CD4-positive, alpha-beta T cell treated with Interleukin-6 at 100 ng/mL for 8 hours (primary cell): ENCODE measurements at places on chromosomes 3 and 15.

DNA sequence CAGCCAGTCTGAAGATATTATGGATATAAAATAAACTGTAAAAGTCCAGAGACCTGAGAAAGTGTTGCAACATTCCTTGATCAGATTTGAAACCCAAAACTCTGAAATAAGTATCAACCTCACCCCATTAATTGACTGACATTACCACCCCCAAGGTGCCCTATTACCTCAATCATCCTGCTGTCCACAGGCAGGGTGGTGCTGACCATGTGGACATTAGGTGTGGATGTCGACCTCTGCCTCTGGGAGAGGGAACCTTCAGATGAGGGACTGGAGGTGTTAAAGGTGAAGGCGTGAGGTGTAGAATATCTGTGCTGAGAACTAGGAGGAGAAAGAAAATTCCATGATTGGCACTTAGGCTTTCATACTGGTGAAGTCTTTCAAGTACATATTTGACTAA is 47.1 kb downstream of the MKRN2 start:
- DNase-seq: no peak

GRCh38 chr15:92092289-92093105 is 239.0 kb downstream of the SLCO3A1 start:
- no peak for DNase-seq

- DNase-seq: no peak
Measured at GRCh38 chr15:85725019-85725418, 69.7 kb downstream of the KLHL25 start.

- no peak for DNase-seq
Measured at GRCh38 chr3:126157083-126157768, 23.2 kb downstream of the ALDH1L1 start.

- DNase-seq: no peak
Measured at GRCh38 chr3:72338942-72339669, 509.1 kb downstream of the SHQ1 start.

DNA sequence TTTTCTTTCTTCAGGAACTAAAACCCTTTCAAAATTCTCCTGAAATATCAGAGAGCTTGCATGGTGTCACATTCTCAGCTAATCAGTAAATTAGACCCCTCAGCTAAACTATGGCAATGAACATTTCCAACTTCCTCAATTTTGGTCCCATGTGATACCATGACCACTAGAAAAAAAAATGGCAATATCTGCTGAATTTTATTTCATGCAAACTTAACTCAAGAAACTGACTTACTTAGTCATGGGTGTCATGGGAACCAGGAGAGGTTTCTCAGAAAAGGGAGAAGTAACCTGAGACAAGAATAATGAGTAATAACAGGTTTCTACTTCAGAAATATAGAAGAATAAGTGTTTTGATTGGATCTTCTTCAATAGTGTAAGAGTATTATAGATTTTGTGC is 784.6 kb upstream of the ALCAM start:
- no peak for DNase-seq

- no peak for DNase-seq
Measured at GRCh38 chr3:69005071-69005790, 8.3 kb downstream of the EOGT start.

GRCh38 chr3:25854635-25855034 is 64.7 kb downstream of the OXSM start:
- no peak for DNase-seq

DNA sequence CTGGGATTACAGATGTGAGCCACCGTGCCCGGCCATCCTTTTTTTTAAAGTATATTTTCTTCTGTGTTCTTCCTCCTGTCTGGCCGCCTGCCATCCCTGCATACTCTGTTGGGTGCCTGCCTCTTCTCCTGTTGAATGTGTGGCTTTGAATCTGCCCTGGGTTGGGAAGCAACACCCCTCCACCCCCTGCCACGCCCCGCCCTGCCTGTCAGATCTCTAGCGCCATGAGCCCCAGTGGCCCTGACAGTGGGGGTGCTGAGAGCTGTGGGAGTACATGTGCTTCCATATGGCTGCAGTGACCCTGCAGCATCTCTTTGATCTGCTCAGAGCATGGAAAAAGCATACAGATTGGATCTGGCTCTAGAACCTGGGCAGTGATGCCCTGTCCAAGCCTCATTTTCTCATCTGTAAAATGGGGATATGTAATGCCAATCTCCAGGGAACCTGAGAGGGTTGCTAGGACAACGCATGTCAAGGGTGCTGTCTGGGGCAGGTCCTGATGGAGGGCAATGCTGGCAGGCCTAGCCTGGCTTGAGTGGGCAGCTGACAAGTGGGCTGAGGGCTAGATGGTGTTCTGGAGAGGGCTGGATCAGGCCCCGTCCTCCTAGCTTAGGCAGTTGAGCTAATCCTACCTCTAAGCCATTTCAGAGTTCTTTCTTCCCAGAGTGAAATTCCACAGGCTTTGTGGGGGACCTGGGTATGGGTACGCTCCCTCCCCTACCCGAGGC is 23.9 kb downstream of the CCDC13 start:
- DNase-seq: no peak

DNA sequence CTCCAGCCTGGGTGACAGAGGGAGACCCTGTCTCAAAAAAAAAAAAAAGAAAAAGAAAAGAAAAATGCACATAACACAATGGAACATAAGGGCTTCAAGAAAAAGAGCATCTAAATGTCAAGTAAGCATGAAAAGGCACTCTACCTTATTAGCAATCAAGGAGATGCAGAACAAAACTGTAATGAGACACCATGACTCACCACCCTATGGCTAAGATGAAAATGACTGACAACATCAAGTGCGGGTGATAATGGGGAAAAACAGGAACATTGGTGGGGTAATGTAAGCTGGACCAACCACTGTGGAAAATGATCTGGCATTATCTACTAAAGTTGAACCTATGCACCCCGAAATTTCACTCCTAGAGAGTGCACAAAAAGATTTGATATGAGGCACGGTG is 19.6 kb upstream of the NSMCE3 start:
- DNase-seq: no peak

- DNase-seq: no peak
Measured at GRCh38 chr3:157502916-157503595, at the start of gene VEPH1. Gene VEPH1, minus strand, starts transcription at chr3:157503416. Its CDS starts 8,067 bp downstream, at chr3:157495349.

- no peak for DNase-seq
Measured at GRCh38 chr15:62337934-62338333, 172.8 kb upstream of the C2CD4B start.
